ENCODE measurements at places on chromosomes 2 and 18.

GRCh38 chr2:172623249-172623965 lies 67.5 kb downstream of the PDK1 start:
- DNase-seq = no peak

- no peak for DNase-seq
Measured at GRCh38 chr2:224174521-224174920, 135.4 kb upstream of the SERPINE2 start.

GRCh38 chr18:47150029-47150823 lies at the start of gene HDHD2:
TSS of gene HDHD2 (minus strand) at chr18:47150500. CDS start at chr18:47136439, 14,061 bp downstream.
- DNase-seq = peak; percentile 77

DNA sequence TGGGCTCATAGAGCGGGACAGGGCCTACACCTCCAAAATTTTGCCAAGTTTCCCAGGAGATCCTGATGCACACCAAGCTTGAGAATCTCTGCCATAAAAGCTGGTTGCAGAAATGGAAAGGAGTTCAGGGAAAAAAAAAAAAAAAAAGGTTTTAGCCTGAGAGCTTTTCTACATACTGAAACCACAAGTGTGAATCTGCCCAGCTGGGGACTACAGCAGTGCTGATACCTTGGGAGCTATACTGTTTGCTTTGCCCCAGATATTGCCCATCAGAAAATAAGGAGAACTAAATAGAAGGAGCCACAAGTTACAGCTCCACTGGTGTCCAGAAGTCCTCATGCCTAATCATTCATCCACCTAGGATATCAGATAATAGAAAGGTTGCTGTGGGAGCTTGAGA lies 38.4 kb upstream of the NCKAP5 start:
- no peak for DNase-seq

DNA sequence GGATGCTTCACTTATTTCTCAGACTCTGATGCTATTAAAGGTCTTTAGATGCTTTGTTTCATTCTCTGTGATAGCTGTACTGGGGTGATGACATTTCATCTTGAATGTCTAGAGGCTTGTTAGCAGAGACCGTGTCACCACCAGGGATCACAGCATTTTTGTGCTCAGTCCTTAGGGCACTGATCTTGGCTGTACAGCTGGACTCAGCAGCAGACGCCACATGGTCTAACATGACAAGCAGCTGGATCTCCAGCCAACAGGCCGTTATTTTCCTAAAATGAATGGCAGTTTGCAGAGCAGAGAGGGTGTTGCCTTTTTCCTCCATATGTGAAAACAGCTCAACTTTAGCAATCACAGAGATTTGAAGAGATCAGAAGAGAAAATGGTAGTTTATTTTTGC lies 491.8 kb downstream of the CDH2 start:
- no peak for DNase-seq

GRCh38 chr2:177325554-177325953 lies 61.0 kb upstream of the NFE2L2 start:
- no peak for DNase-seq

DNA sequence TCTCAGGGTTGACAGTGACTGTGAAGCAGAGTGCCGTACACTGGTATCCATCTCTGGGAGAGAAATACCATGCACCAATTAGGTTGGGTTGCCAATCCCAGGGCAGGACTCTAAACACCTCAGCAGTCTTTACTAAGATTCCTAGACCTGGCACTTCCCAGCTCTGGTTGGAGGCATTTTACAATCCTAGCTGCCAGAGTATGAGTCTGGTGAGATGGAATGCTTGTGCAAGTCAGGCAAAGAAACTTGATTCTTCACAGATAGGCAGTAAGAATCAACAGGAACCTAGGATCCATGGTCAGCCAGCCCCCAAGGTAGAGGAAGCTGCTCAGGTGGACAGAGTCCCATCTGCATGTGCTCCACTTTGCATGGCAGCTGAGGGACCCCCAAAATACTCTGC lies 6.0 kb upstream of the UGT1A5 start:
- no peak for DNase-seq

GRCh38 chr18:6940451-6940850 lies 177.1 kb downstream of the LAMA1 start:
- DNase-seq = no peak

GRCh38 chr18:59323931-59324622 lies 5.6 kb upstream of the CPLX4 start:
- DNase-seq = no peak

- no peak for DNase-seq
Measured at GRCh38 chr18:74182335-74182734, 34.0 kb downstream of the TIMM21 start.

GRCh38 chr2:155266109-155266508 lies 567.6 kb downstream of the KCNJ3 start:
- DNase-seq = no peak

DNA sequence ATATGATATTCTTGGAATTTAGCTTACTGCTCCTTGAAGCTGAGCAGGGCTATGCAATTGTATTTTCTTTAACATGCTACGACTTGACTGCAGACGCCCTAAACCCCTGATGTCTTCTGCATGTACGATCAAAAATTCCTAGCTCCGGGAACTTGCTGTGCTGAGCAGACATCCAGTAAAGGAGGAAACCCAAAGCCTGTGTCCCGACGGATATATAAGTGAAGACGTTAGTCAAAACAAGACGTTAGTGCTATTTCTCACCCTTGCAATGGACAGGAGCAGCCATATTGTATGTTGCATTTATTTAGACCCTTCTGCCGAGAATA lies 51.5 kb downstream of the SETBP1 start:
- no peak for DNase-seq

- no peak for DNase-seq
Measured at GRCh38 chr2:46748735-46749531, 166.7 kb downstream of the MCFD2 start.

DNA sequence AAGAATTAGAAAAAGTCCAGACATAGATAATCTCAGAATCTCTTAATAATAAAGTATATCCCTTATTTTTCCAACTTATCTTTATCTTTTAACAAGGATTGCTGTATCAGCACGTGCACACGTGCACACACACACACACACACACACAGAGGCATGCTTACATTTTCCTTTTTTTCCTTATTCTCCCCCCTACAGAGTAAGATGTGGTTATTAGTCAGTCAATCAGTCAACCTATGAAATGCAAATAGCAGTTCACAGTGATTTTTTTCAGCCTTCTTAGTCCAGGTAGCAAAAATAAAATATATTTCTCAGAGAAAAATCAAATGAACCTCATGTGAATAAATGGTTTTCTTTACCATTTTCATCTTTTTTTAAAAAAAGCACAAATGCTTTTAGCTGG lies 506.2 kb upstream of the SLC39A10 start:
- DNase-seq = no peak

- DNase-seq = no peak
Measured at GRCh38 chr18:42530276-42530675, 575.2 kb downstream of the PIK3C3 start.

- DNase-seq = no peak
Measured at GRCh38 chr2:157932480-157933159, 56.5 kb upstream of the ACVR1 start.

GRCh38 chr2:19861813-19862212 lies 40.0 kb downstream of the TTC32 start:
- DNase-seq = no peak

DNA sequence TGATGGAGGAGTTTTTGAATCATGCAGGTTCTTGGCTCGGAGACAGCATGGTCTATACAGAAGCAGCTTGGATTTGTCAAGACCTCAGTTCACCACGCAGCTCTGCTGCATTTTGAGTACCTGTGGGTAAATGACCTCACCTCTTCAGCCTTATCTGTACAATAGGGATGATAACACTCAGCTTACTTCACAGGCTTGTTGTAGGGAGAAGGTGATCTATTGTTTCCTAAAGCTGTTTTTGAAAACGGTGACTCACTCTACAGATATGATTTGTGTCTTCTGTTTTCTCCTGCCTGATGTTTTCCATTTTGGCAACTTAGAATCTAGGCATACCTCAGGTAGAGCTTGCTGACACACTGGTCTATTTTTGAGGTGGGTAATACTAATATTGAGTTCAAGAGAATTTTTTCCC lies 80.3 kb downstream of the FMNL2 start:
- peak; percentile 58 for DNase-seq

GRCh38 chr2:219045937-219046550 lies 4.7 kb upstream of the CFAP65 start:
- DNase-seq = no peak

DNA sequence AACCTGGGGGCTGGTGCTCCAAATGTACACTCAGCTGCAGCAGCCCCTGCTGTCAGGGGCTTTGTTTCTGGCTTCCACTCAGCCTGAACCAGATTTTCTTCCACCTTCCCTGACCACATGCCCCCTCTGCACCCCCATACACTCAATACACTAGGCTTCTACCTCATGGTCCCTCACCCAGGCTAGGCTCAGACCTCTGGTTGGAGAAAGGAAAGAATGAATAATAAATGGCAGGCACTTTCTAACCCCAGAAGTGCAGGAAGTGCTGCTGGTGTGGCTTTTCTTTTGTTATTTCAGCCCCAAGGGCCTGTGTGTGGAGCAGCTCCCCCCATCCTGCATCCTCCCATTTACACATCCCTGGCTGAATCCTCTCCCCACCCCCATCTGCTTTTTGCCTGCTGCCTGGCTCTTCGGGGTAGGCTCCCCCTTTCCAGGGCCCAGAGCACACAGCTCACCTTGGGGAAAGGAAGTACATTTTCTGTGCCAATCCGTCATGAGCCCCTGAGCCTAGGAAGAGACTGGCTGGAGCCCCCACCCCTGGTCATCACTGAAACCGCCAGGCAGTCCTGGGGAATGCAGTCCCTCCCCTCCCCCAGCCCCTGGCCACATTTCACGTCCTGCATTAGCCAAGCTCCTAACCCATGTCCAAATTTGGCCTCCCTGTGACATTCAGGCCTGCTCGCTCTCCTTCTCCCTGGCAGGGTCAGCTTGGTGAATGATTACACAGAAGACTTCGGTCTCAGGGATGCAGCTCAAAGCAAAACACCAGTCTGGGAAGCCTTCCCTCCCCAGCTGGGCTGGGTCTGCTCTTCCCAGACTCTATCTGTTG lies 2.6 kb downstream of the DYSF start:
- DNase-seq = no peak

- DNase-seq = no peak
Measured at GRCh38 chr2:106703161-106703560, 182.8 kb downstream of the ST6GAL2 start.

DNA sequence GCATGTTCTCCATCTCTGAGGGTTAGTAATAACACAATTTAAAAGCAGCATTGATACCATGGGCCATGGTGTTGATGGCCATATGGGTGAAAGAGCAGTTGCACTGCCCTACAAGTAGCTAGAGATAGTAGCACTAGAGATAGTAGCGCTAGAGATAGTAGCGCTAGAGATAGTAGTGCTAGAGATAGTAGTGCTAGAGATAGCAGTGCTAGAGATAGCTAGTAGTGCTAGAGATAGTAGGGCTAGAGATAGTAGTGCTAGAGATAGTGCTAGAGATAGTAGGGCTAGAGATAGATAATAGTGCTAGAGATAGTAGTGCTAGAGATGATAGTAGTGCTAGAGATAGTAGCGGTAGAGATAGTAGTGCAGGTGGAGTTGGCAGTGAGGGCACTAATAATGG lies 39.5 kb upstream of the KLHL14 start:
- no peak for DNase-seq

DNA sequence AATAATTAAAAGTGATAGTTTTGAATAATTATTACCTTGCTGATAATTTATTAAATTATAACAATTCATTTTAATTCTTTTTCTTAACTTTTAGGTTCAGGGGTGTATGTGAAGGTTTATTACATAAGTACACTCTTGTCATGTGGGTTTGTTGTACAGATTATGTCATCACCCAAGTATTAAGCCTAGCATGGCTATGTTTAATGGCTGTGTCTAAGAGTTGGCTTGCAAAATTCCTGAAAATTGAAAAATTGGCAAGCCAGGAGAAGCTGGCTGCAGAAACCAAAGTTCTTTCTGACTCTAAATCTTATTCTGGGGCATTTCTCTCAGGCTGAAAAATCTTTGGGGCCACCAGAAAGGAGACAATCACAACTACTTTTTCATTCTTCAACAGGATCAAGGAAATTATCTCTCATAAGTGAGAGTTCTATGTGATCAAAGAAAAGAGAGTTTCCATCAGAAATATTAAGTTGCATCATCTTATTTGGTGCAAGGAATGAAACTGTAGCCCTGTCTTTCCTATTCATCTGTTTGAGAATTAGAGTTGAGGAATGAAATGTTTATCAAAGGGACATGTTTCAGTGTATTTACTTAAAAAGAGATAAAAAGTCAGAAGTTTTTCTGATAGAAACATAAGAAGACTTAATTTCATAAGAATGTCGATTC lies 412.1 kb upstream of the CDH2 start:
- no peak for DNase-seq

DNA sequence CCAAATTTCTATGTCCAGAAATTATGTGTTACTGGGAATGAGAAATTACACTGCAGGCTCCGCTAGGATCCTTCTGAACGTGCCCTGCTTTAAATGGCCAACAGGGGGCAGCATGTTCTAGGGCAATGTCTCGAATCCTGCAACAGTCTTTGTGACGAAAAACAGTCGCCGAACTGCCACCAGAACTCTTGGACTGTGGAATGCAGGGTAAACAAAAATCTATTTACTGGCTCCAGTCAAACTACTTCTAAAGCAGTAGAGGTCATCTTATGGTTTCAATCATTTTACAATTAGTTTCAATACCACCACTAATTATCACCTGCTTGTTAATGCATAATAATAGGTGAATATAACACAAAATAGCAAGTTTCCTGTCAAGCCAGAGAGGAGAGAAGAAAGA lies 9.8 kb upstream of the ZNF397 start:
- DNase-seq = peak; percentile 76

- no peak for DNase-seq
Measured at GRCh38 chr2:47471429-47472116, 68.6 kb downstream of the MSH2 start.

- no peak for DNase-seq
Measured at GRCh38 chr2:109264595-109265328, 135.8 kb downstream of the SH3RF3 start.

GRCh38 chr2:241180495-241180894 lies 8.0 kb upstream of the ANO7 start:
- no peak for DNase-seq

DNA sequence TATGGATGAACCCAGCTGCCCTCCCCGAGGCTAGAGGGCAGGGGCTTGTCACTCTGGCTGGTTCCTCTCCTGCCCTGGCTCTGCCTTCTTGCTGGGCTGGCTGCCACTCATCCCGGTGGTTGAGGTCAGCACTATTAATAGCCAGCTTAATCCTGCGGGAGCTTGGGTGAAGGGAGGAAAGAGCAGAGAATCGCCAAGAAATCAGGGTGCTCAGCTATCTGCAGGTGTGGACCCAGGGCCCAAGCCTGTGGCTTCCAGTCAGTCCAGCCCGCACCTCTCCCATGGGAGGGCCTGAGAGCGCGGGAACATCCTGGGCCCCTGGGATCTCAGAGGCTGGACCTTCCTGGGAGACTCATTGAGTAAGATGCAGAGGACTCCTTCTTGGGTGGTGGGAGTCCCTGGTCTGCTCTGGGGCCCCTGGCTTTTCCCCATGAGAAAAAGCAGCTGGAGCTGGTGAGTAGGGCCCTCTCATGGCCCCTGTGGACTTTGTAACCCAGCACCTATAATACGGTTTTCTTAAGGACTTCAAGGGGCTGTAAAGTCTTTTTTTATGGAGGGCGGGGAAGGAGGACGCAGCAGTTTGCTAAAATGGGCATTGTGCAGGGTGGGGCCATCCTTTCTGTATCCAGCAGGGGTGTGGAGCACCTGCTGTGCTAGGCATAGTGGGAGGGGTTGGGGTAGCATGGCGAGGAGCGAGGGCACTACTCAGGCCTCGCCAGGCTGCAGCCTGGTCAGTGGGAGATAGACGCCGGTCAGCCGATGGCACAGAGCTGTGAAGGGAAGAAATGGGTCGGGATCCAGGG lies 27.4 kb upstream of the CNNM3 start:
- DNase-seq = no peak

- DNase-seq = peak; percentile 32
Measured at GRCh38 chr18:22169011-22169888, at the start of gene GATA6. TSS of gene GATA6 (plus strand) at chr18:22169589. CDS start at chr18:22171145, 1,556 bp downstream.

GRCh38 chr2:96247896-96248295 lies 17.9 kb downstream of the TMEM127 start:
- DNase-seq = no peak
